Liver (tissue), 10 donors: ENCODE measurements at places on chromosomes 5 and 9.

DNA sequence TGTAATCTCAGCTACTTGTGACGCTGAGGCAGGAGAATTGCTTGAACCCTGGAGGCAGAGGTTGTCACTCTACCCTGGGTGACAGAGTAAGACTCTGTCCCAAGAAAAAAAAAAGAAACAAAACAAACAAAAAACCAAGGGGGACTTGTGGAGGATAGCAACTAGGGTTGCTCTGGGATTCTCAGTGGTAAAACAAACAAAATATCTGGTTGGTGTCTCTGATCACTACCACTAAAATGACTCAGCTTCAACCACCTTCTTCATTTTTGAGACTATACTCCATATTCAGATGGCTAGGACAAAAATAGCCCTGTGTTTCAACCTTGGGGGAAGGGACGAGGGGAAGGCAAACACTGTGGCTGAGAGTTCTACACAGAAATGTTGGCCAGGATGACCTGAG is 110.3 kb downstream of the ARRDC3 start:
- DNase-seq: no peak

GRCh38 chr5:16600946-16601345 is 15.9 kb downstream of the RETREG1 start:
- no peak for DNase-seq

GRCh38 chr9:124939944-124940343 is 939 bp downstream of the GOLGA1 start:
- no peak for DNase-seq

GRCh38 chr5:83726912-83727311 is 6.3 kb upstream of the HAPLN1 start:
- no peak for DNase-seq

DNA sequence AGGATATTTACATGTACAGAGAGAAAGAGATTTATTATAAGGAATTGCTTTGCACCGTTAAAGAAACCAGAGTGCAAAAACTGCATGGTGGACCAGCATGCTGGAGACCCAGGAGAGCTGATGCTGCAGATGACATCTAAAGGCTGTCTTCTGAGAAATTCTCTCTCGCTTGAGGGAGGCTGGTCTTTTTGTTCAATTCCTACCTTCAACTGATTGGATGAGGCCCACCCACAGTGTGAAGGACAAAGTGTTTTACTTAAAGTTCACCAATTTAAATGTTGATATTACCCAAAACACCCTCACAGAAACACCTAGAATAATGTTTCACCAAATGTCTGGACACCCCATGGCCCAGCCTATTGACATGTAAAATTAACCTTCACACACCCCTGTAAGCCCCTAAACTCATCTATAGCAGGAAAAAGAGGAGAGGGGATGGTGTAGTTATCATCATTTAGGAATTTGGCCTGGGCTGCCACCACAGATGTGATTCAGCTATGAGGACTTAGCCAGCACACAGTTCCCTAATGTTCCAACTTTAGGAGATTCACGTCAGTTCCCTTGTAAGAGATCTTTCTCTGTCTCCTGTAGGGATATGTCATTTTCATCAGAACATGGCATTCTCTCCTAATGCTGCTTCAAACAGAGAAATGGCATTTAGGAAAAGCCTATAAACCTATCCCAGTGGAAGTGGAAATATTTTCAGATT is 358.2 kb upstream of the TLE4 start:
- no peak for DNase-seq

- no peak for DNase-seq
Observed at GRCh38 chr9:3237121-3237520, 288.7 kb downstream of the RFX3 start.

DNA sequence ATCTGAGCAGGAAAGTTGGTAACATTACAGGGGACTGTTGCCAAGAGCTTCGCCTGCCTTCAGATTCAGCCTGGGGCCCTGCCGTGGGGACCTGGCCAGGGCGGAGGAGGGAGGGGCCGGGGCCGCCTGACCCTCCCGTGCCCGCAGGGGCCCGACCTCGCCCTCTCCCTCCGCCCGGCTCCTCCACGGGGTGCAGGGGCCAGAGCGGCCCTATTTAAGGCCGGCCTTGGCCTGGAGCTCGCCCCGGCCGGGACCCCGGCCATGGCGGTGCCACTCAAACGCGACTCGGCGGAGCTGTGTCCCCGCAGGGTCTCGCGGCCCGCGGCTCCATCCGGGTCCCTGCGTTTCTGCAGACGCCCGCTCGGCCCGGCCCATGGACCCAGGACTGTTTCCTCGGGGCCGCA is 757 bp downstream of the TMEM250 start:
- peak; percentile 50 for DNase-seq

DNA sequence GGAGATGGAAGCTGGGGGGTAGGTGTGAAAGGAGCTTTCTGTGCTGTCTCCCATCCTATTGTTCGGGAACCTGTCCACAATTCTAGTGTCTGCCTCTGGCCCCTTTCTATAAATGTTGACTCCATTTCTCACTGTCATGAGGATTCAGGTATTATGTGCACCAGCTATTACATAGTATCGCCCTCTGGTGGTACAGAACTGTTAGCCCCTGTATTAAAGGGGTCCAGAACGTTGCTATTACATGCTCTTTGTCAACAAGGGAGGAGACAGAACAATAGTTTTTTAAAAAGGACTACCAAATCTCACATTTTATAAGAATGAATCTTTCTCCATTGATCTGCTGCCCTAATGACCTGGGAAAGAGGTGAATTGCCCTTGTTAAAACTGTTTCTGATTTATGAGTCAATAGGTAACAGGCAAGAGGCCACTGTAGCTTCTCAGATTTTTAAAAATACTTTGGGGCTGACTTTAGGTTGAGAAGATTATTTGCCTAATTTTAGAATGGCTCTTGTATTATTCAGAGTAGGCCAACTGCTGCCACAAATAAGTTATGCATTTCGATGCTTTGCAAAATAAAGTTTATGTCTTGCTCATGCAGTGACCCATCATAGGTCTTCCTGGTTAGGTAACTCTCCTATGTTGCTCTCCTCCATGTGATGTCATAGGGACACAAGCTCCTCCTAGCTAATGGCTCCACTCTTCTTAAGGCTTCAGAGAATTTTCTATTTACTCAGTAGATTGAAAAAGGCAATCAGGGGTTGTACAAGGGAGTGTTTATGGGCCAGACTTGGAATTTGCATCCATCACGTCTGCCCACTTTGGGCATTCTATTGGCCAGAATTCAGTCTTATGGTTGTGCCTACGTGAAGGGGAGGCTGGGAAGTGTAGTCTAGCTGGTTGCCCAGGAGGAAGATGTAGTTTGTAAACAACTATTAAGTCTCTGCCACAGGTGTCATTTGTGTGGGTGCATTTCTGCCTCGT is 20.8 kb downstream of the DCANP1 start:
- DNase-seq: no peak

DNA sequence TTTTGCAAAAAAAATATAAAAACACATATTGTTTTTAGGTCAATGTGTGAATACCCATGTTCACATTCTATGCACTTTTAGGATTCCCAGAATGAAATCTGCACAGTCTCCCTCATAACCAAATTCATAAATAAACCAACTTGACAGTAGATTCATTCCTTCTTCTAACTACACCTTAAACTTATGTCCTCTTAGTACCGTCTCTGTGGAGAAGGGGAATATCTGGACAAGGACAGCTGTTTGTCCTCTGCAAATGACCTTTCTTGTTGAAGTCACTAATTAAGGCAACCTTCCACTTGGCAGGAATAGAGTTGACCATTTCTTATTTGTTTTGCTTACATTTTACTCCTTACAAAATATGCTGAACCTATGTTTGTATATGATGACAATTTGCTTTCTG is 71.1 kb downstream of the FBN2 start:
- DNase-seq: no peak

DNA sequence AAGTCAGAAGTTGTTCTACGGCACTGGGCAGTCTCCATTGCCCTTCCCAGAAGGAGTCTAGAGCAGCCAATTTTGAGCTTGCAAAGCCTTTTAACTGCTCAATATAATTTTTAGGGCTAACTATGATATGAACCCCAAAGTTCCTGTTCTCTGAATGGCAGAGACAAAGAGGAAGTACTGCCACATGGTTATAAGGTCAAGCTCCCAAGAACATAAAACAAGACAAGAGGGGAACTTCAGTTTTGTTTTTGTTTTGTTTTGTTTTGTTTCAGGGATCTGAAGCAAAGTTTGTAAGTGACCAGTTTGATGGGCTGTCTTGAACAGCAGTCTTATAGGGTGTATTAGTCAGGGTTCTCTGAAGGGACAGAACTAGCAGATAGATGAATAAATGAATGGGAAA is 11.9 kb upstream of the SMC2 start:
- DNase-seq: no peak

DNA sequence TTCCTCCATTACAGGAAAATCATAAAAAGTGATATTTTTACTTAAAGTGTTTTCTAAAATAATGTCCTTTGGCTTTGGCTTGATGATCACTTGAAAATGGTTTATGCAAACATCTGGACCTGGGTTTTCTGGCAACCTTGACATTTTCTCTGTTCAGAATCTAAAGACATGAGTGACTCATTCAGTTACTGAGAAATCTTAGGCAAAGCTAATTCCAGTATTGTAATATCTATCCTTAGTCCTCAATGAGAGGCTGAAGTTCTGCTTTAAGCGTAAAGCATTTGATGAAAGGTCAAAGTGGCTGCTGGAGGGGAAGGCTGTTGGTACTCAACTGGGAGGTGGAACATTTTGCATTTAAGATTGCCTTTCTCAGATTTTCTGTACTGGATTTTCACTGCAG is 2.3 kb downstream of the MAN2A1 start:
- DNase-seq: no peak

GRCh38 chr5:151740958-151741373 is 17.5 kb downstream of the ATOX1 start:
- no peak for DNase-seq

- no peak for DNase-seq
Observed at GRCh38 chr5:152332716-152333460, 72.2 kb downstream of the NMUR2 start.

- DNase-seq: no peak
Observed at GRCh38 chr5:107533910-107534876, 136.5 kb downstream of the EFNA5 start.

DNA sequence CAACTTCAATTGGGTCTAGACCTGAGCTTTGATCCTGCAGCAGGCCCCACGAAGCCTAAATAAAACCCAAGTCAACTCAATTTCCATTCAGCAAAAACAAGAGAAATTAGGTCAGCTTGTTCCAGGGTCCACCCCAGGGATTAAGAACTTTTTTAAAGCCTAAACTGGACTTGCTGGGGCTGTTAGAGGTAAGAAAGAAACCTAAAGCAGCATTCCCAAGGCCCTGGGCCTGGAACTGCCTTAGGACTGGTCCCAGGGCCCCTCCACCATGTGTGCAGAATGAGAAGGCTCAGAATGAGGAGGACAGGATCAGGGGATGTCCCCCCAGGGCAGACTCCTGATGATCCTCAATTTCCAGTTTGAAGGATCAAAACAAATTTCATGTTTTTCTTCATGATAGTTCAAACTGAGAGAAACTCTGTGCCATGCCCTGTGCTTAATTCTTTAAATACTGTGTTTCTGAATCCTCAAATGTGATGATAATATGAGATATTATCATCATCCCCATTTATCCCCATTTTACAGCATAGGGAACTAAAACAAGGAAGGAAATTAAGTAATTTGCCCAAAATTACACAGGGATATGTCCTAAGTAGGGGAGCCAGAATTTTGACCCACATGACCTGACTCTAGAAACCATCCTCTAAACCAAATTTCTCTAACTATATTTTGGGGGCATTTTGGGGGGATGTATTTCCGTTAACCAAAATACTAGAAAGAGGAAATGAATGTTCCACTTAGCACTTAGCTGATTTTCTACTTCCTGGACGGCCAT is 64.5 kb downstream of the DENND1A start:
- DNase-seq: no peak

GRCh38 chr9:8101607-8102006 is 302.0 kb upstream of the DMAC1 start:
- DNase-seq: no peak

GRCh38 chr5:151721812-151722391 is 35.2 kb upstream of the SPARC start:
- DNase-seq: no peak

- DNase-seq: no peak
Observed at GRCh38 chr9:128972956-128973355, 25.5 kb downstream of the NUP188 start.

DNA sequence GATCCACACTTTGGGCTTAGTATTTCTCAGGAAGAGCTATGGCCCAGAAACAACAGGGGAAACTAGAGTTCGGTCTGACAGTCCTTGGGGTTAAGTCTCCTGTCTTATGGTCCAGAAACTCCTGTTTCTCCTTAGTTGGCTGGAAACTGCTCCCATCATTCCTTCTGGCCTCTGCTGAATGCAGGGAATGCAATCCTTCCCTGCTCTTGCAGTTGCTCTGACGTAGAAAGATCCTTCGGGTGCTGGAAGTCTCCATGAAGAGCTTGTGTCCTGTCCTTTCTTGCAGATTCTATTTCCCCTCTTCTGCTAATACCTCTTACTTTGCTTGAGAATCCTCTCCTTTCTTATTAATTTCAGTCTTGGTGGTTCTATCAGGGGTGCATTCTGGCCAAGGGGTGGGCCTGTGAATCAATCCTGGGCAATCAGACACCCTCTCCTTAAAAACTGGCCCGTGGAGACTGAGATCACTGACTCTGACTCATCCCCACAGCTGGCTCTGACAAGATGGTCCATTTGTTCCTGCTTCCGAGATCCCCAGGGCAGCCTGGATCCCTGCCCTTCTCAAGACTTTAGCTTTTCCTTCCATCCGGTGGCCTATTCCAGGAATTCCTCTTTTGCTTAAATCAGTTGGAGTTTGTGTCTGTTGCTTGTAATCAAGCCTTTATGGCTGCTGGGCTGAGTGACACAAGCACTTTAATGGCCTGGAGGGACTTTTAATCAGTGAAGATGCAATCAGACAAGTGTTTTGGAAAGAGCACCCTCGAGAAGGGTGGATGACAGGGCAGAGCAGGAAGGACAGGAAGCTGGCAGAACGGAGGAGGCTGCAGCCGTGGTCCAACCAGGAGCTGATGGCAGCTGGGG is 23.7 kb downstream of the PTGS1 start:
- peak; percentile 28 for DNase-seq

DNA sequence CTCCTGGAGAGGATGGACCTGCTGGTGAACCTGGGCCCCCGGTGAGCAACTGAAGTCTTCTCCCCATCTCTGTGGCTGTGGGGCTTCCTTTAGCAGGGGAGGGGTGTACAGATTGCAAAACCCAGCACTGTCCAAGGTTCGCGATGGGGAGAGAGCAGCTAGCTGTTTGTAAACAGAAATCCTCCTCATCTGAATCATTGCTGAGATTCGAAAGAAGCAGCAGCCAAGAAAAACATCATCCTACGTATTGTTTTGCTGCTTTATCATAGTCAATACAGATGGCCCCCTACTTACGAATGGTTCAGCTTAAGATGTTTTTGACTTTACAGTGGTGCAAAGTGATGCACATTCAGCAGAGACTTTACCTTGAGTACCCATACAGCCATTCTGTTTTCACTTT is 80.0 kb upstream of the TGFBR1 start:
- no peak for DNase-seq

GRCh38 chr9:127262602-127263001 is 2.0 kb upstream of the GARNL3 start:
- DNase-seq: no peak

- no peak for DNase-seq
Observed at GRCh38 chr5:76622076-76622475, 1.1 kb downstream of the F2RL2 start.

GRCh38 chr5:4114452-4114851 is 518.8 kb downstream of the IRX1 start:
- DNase-seq: no peak

- no peak for DNase-seq
Observed at GRCh38 chr9:127084076-127085039, 38.1 kb downstream of the ANGPTL2 start.
